ENCODE measurements at places on chromosomes 5 and 9. TPM values are rescaled to one million over a fixed set of nuclear protein-coding genes. Genes with fewer than 3 reads are reported as not detected.

The IL13 gene
- not detected for total RNA-seq

The PCDHB14 gene
- total RNA-seq = under 0.01 TPM

The ZBTB26 gene
- total RNA-seq = 2.1 TPM

The DRD1 gene
- not detected for total RNA-seq

The CCDC192 gene
- not detected for total RNA-seq

The MTX3 gene
- total RNA-seq = 8.1 TPM

The HMMR gene
- total RNA-seq = 53.2 TPM

The NRG2 gene
- total RNA-seq = not detected

The NMUR2 gene
- not detected for total RNA-seq

The TYRP1 gene
- not detected for total RNA-seq

The RASEF gene
- not detected for total RNA-seq

The ACTBL2 gene
- 3.2 TPM for total RNA-seq

The PLCXD3 gene
- 5.7 TPM for total RNA-seq

The GARIN3 gene
- not detected for total RNA-seq

The ENTREP1 gene
- total RNA-seq = not detected

The ATOSB gene
- total RNA-seq = 19.6 TPM

Measured in myometrial cell (primary cell).